Activated naive CD8-positive, alpha-beta T cell treated with anti-CD3 and anti-CD28 coated beads, Interleukin-2, amount 10 ng/mL, durations not matched to agents 7 days and 5 days (primary cell): ENCODE measurements at places on chromosomes 12 and 14. TPM values are rescaled to one million over a fixed set of nuclear protein-coding genes. Genes with fewer than 3 reads are reported as not detected.

Gene RIPK3
- 43.7 TPM for total RNA-seq

Gene TEX22
- total RNA-seq, result 6.4 TPM

Gene MYO1H
- total RNA-seq, result not detected

Gene SERPINA9
- total RNA-seq, result not detected

Gene KRT83
- not detected for total RNA-seq

Gene MGP
- total RNA-seq, result 0.44 TPM

Gene AP1G2
- 335 TPM for total RNA-seq

Gene IL23A
- total RNA-seq, result 10.2 TPM

Gene TSPAN11
- not detected for total RNA-seq

DNA sequence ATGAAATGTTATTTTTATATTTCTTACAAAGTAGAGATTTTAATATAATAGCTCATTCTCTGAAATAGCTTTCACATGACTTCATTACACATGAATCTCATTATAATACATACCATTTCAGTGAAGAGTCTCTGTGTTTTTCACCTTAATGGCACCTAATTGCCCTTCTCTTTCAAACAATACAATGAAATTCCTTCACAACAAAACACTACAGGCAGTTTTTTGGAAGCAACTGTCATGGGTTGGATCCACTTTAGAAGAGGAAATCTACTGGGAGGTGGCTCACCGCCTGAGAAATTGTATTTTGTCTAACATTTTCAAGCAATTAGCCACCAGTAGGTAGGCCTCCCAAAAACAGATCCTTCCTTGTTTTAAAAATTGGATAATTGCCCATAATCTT lies 40.3 kb upstream of the RGS6 start:
- H3K4me1 ChIP-seq, result no peaks in the 10 kb centered on the region
- H3K27ac ChIP-seq, result no peak overlapping the region
- peaks cover 18% of the 10 kb centered on the region for H3K27me3 ChIP-seq
- no peaks in the 10 kb centered on the region for H3K36me3 ChIP-seq
- no peak for DNase-seq

- H3K27me3 ChIP-seq, result peaks cover 5% of the 10 kb centered on the region
- no peaks in the 10 kb centered on the region for H3K4me1 ChIP-seq
- no peaks in the 10 kb centered on the region for H3K36me3 ChIP-seq
- H3K4me3 ChIP-seq, result no peak overlapping the region
- H3K27ac ChIP-seq, result no peak overlapping the region
- no peak for DNase-seq
Measured at GRCh38 chr12:119456824-119457223, 122.3 kb downstream of the CCDC60 start.

DNA sequence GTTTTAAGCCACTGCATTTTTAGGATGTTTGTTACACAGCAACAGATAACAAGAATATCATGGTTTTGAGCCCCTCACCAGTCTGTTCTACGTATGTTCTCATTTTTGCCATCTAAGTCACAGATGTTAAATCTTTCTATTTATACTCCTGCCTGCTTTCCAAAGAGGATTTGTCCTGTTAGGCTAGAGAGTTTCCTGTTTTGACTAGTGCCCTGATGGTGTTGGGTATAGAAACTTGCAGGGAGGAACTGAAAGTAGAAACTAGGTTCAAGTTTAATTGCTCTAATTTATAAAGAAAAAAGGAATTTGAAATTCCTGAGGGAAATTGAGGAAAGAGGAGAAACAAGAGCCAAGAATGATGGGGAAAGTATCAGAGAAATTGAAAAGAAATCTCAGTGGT lies 74.4 kb upstream of the COCH start:
- H3K4me1 ChIP-seq, result no peaks in the 10 kb centered on the region
- H3K36me3 ChIP-seq, result no peaks in the 10 kb centered on the region
- no peak overlapping the region for H3K4me3 ChIP-seq
- H3K27me3 ChIP-seq, result peaks cover 22% of the 10 kb centered on the region
- DNase-seq, result no peak
- no peak overlapping the region for H3K27ac ChIP-seq

- no peaks in the 10 kb centered on the region for H3K27me3 ChIP-seq
- no peaks in the 10 kb centered on the region for H3K36me3 ChIP-seq
- no peak overlapping the region for H3K27ac ChIP-seq
- no peaks in the 10 kb centered on the region for H3K4me1 ChIP-seq
Measured at GRCh38 chr14:85415015-85415712, 114.8 kb upstream of the FLRT2 start.

DNA sequence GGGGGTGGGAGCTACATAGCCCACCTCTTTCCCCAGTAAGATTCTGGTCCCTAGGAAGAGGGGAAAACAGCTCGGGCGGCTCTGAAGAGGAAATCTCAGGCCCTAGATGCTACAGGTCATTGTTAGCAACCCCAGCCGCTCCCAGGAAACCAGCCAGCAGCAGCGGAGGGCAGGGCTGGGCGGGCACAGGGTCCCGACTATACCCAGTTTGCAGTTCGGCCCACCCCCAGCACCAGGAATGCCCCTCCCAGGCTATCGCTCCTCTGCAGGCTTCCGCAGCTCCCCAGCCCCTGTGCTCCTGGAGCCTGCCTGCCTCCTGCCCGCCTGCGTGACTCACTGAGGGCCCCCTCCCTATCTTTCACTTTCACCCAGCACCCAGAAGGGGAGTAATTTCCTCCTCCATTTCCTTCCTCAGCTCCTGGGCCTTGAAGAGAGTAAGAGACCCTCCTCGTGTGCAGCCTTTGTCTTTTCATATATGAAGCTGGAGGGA lies 27.2 kb upstream of the PNMA1 start:
- H3K4me3 ChIP-seq, result peak overlapping the region; percentile 84
- peaks cover 11% of the 10 kb centered on the region for H3K36me3 ChIP-seq
- H3K4me1 ChIP-seq, result peaks cover 57% of the 10 kb centered on the region
- peak overlapping the region; percentile 94 for H3K27ac ChIP-seq
- no peaks in the 10 kb centered on the region for H3K27me3 ChIP-seq
- DNase-seq, result no peak

GRCh38 chr14:102593061-102593824 lies 794 bp downstream of the RCOR1 start:
- H3K4me1 ChIP-seq, result peaks cover 17% of the 10 kb centered on the region
- peak; percentile 77 for DNase-seq
- H3K27me3 ChIP-seq, result no peaks in the 10 kb centered on the region
- H3K36me3 ChIP-seq, result peaks cover 2% of the 10 kb centered on the region
- peak overlapping the region; percentile 95 for H3K4me3 ChIP-seq

DNA sequence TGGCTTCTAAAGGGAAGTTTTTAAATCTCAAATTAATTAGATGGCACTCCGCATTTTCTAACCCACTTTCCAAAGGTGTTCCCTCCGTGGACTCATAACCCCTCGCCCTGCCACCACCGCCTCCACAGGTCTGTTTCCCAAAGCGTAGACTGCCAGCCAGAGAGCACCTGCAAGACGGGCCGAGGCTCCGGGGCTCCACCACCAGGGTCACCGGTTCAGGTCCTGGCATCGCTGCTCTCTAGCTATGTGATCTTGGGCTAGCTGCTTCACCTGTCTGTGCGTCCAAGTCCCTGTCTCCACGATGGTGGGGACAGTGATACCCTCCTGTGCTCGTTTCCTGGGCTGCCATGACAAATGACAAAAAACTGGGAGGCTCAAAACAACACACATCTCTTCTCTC lies 11.5 kb downstream of the RIMBP2 start:
- no peaks in the 10 kb centered on the region for H3K36me3 ChIP-seq
- no peak overlapping the region for H3K27ac ChIP-seq
- no peaks in the 10 kb centered on the region for H3K4me1 ChIP-seq

DNA sequence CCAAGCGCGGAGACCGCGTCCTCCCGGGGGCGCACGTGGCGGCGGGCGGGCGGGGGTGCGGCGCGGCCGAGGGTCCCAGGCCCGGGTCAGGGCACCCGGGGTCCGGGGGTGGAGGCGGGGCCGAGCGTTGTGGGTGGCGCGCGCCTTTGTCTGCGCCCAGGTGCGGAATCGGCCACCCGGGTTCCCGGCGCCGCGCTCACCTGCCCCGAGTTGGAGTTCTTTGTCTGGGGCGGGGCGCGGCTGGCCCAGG lies 50.1 kb downstream of the LRCOL1 start:
- H3K4me3 ChIP-seq, result no peak overlapping the region
- peak; percentile 60 for DNase-seq
- peaks cover 10% of the 10 kb centered on the region for H3K4me1 ChIP-seq
- H3K27me3 ChIP-seq, result peaks cover 2% of the 10 kb centered on the region
- H3K27ac ChIP-seq, result no peak overlapping the region

DNA sequence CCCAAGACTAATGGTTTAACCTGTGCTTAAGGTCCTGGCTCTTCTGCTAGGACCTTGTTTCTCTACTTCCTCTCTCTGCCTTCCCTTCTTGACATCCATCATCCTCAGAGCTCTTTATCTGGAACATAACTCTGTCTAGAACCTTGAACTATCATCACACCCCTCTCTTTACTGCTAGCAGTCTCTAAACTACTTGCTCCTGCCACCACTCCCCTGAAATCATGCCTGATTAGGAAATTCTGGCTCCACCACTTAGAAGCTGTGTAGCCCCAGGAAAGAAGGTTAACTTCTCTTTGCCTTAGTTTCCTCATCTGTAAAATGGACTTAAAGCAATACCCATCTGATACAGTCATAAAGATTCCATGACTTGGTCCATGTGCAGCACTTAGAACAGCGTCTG lies 9.1 kb downstream of the SLC38A1 start:
- H3K36me3 ChIP-seq, result peaks cover 36% of the 10 kb centered on the region
- no peaks in the 10 kb centered on the region for H3K27me3 ChIP-seq
- no peak overlapping the region for H3K27ac ChIP-seq
- DNase-seq, result no peak

GRCh38 chr12:55972042-55972441 lies 1.8 kb upstream of the RAB5B start:
- H3K4me3 ChIP-seq, result no peak overlapping the region
- H3K4me1 ChIP-seq, result peaks cover 27% of the 10 kb centered on the region
- no peak for DNase-seq
- peaks cover 10% of the 10 kb centered on the region for H3K36me3 ChIP-seq
- peak overlapping the region; percentile 4 for H3K27ac ChIP-seq
- no peaks in the 10 kb centered on the region for H3K27me3 ChIP-seq

- no peak overlapping the region for H3K4me3 ChIP-seq
- no peaks in the 10 kb centered on the region for H3K27me3 ChIP-seq
- H3K4me1 ChIP-seq, result peaks cover 4% of the 10 kb centered on the region
Measured at GRCh38 chr14:100474196-100474595, 113.0 kb downstream of the BEGAIN start.

DNA sequence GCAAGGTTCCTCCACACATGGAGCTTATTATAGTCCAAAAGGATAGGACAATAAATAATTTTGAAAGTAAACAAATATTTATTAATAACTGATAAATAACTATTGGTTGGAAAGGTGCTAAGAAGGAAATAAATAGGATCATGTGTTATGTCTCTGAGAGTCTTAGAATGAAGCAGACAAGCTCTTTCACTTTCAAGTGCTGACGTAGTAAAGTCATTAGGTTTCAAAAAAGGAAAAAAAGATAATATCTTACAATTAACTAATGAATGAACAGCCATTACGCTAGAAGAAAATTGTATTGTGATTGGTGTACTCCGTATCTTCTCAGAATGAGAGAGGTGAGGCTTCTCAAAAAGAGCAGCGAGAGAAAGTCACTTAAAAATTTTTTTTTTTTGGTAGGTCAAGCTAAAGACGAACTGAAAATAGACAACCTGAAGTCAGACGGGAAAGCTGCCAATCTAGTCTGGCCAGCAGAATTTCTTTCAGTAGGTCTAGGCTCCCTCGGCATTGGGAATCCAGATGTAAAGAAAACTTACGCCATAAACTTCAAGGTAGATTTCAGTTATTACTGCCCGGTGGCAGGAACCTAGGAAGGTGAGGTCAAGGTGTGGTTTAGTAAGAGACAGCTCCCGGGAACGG lies 583 bp upstream of the LEMD3 start:
- peak overlapping the region; percentile 95 for H3K4me3 ChIP-seq
- DNase-seq, result no peak
- H3K27me3 ChIP-seq, result peaks cover 2% of the 10 kb centered on the region
- H3K27ac ChIP-seq, result peak overlapping the region; percentile 98
- H3K4me1 ChIP-seq, result peaks cover 26% of the 10 kb centered on the region

DNA sequence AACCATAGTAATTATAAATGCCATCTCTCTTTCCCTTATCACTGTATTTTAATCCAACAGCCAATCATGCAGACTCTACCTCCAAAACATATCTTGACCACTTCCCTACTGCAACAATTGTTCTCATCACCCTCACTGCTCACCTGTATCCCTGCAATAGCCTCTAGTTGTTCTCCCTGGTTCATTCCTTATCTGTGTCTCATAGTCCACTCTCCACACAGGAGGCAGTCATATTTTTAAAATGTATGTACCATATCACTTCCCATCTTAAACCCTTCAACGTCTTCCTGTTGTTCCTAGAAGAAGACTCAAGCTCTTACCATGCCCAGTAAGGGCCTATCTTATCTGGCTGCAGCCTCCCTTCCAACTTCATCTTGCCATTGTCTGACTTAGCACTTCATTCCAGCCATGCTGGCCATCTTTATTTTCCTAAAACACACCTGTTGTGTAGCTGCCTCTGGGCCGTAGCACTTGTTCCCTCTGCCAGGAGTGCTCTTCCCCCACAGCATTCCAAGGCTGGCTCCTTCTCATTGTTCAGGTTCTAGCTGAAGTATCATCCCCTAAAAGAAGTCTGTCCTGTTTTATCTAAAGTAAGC lies 27.8 kb upstream of the BHLHE41 start:
- no peak for DNase-seq
- H3K27ac ChIP-seq, result no peak overlapping the region
- H3K4me3 ChIP-seq, result no peak overlapping the region
- H3K36me3 ChIP-seq, result no peaks in the 10 kb centered on the region
- H3K4me1 ChIP-seq, result no peaks in the 10 kb centered on the region

DNA sequence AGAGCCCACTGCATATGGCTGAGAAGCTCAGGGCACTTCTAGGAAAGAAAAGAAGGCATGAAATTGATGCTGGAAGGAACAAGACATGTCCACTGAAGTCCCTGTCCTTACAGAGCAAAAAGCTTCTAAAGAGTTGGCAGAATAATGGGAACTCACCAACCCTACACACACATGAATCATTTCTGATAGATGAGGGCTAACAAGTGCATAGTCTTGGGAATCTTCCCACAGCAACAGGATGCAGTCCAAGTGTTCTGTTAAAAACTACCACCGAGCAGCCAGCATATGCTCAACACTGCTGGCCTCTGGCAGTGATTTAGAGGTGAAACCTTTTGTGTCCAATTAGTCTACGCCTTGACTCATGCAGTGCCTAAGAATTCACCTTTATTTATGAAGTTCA lies 44.8 kb downstream of the RHOJ start:
- no peak overlapping the region for H3K4me3 ChIP-seq
- DNase-seq, result no peak
- no peaks in the 10 kb centered on the region for H3K4me1 ChIP-seq
- no peak overlapping the region for H3K27ac ChIP-seq

GRCh38 chr12:83904175-83904574 lies 1008.4 kb downstream of the SLC6A15 start:
- no peak overlapping the region for H3K4me3 ChIP-seq
- no peaks in the 10 kb centered on the region for H3K27me3 ChIP-seq
- no peaks in the 10 kb centered on the region for H3K36me3 ChIP-seq
